Kidney (tissue), 22 donors: ENCODE measurements at places on chromosomes 16 and 17. TPM values are rescaled to one million over a fixed set of nuclear protein-coding genes. Genes with fewer than 3 reads are reported as not detected.

Gene TTLL6
- 2.3 TPM for total RNA-seq

Gene TOM1L1
- 85.7 TPM for total RNA-seq

DNA sequence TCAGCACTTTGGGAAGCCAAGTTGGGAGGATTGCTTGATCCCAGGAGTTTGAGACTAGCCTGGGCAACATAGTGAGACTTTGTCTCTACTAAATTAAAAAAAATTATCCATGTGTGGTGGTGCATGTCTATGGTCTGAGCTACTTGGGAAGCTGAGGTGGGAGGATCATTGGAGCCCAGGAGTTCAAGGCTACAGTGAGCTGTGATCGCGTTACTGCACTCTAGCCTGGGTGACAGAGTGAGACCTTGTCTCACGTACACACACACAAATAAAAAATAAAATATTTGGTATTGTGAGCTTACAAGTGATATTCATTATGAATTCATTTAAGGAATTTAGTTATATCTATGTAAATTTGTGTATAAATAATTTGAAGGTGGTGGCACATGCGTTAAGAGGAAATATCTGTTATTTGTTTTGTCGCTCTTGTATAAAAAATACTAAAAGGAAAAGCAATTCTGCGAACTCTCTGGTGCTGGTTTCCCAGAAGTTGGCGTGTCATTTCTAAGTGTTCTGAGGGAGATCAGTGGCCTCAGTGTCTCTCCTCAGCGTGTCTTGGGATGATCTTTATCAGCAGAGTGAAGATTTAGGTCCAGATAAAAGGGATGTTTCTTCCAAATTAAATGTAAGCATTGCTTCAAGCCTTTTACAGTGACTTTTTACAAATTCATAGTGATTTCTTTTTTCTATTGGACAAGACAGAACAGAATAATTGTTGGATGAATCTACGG is 187.6 kb downstream of the FTO start:
- DNase-seq, result no peak

DNA sequence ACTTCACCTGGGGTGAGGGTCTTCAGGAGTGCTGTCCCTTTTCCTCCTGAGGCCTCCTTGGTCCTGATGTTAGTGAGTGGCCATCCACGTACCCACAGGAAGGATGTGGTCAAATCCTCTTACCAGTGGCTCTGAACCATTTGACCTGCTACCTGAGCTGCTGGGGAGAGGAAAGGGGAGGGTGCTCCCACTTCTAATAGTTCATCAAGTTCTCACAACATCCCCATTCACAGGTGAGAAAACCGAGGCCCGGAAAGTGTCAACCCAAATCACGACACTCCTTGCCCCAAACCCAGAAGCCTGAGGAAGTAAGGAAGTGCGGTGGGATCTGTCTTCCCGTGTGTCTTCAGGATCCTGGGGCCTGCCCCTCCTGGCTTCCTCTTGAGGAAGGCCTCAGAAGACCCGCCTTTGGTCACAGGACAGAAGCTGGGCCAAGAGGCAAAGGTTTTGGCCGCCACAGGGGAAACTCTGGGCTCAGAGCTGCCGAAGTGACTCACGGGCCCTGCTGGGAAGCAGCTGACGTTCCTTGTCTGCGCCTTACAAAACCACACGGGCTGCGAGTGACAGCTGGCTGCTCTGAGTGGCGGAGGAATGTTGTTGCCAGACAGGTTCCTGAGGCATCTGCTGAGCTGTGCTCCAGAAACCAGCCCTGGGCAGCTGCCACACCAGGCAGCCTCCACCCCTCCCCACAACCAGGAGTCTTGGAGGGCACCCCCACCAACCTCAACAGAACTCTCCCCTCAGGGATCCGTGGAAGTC is 13.9 kb upstream of the KIFC3 start:
- DNase-seq, result peak; percentile 82

- DNase-seq, result no peak
These were observed 61.4 kb downstream of the ZDHHC7 start for GRCh38 chr16:84949772-84950436.

DNA sequence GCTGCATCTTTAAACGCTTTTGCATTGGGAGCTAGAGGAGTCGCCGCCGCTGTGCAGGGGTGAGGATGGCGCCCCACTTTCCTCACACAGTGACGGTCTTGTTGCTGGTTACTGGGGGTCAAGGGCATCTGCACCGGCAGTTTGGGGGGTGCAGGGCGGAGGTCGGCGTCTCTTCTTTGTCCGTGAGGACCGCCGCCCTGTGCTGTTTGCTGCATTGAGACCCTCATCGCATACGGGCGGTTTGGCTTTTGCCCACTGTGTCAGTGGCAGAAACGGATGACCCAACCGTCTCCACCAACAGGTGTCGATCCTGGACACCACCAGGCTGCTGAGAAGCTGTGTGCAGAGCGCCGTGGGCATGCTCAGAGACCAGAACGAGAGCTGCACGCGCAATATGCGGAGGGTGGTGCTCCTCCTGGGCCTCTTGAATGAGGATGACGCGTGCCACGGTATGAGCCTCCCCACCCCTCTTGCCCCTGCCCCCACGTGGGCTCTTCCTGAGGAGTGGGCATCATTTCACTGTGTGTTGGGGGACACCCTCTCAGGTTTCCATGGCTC is 61.2 kb upstream of the ENDOV start:
- DNase-seq, result no peak

- no peak for DNase-seq
These were observed 21.3 kb upstream of the CLEC19A start for GRCh38 chr16:19264123-19264673.
